CD4-positive, alpha-beta T cell treated with Interleukin-12 subunit alpha and Interleukin-12 subunit beta, for 1 hour (primary cell): ENCODE measurements at places on chromosomes 3 and 15.

- no peak for DNase-seq
Observed at GRCh38 chr3:4306860-4307259, 3.7 kb downstream of the SETMAR start.

- DNase-seq = no peak
Observed at GRCh38 chr3:56347219-56347871, 120.9 kb downstream of the ERC2 start.

DNA sequence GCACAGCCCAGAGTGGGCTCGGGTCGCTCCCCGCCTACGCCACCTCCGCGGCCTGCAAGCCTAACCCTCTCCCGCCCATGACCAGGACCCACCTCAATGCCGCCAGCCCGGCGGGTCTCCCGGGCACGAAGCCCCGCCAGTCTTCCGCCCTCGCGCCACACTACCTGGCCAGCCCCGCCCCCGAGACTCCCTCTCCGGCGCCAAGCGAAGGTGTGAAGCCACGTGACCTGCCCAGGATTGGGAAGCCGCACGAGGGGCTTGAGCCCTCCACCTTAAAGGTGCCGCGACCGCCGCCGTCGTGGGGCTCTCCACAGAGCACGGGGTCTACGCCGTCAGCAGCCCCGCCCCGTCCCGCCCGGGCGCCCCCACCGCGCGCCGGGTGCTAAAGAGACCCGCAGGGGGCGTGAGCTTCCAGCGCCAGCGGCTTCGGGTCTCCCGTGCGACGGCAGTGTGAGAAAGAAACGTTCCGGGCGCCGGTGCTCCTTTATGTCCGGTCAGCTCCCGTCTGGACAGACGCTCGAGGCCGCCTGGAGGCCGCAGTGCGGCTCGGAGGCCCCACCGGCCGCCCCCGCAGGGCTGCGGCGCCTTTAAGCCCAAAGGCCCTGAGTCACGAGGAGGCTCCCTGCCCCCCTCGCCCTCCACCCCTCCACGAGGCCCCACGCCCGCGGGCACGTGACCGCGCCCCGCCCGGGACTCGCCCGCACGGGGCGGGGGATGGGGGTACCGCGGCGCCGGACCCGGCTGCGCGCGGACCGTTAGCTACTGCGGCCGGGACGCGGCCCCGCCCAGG lies at the start of gene CPEB1:
Gene CPEB1, minus strand, starts transcription at position 319 of the 790 bp plus-strand sequence. CDS start 18,904 bp downstream, outside the sequence.
- DNase-seq = peak; percentile 31

DNA sequence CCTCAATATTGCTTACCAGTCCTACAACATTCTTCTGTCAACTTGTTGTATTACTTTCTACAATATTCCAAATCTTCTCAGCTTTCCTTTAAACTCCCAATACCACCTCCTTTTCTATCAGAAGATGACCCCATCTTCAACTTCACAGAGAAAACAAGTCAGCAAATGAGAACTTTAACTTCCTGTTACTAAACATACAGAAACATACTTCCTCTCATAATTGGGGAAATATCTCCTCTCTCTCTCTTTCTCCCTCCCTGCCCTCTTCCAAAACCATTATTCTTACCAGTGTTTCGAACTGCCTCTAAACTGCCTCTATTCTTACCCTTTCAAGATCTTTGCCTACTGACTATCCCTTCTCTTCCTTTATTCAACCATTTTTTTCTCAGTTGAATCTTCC lies 1.8 kb upstream of the SNAP23 start:
- DNase-seq = no peak

- DNase-seq = no peak
Observed at GRCh38 chr3:65439641-65440284, 599.0 kb downstream of the MAGI1 start.

DNA sequence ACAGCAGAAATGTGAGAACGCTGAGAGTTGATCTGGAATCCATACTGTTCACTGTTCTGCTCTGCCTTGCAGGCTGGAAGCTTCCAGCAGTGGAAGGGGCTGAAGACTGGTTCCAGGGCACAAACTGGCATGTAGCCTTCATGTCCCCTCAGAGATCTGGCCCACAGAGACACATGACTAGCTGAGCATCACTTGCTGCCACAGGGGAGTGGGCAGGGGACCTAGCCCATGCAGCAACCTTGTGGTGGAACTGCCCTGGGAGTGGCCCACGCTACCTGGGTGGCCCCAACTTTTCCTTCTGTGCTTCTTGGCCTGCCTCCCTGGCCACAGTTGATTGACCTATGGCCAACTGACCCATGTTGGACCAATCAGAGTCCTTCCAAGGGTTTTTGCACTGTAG lies 98.1 kb downstream of the TPRA1 start:
- DNase-seq = no peak

DNA sequence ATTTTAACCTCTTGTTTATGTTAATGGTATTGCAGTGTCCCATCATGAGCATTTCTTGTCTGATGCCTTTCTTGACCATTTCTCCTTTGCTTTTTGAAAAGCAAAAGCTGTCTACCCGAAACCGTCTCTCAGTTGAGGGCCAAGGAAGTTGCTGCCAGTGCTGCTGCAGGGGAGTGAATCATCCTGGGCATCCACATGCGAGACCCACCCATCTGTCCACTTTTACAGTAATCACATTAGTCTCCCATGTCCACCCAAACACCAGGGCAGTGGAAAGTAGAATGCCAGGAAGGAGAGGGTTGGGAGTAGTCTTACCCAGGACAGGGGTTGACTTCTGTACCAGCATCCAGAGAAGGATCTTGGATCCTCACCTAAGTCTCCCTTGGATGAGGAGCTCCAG lies 48.6 kb upstream of the TEX264 start:
- DNase-seq = no peak

DNA sequence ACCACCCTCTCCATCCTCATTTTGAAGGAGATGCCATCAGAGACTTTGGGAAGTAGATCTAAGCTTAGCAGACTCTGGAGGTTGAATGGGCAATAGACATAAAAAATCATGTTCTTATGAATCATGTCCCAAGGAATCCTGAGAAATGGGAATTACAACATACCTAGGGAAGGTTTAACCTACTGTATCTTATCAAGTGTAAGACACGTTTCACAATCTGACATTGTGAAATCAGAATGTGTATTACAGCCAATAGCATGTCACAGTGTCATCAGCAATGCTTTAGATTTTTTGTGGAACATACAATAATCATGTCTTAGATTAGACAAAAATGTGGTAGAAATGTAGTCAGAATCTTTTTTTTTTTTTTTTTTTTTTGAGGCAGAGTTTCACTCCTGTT lies 332.4 kb upstream of the TLE3 start:
- no peak for DNase-seq

- DNase-seq = no peak
Observed at GRCh38 chr3:41464858-41465257, 265.6 kb downstream of the CTNNB1 start.

- DNase-seq = no peak
Observed at GRCh38 chr3:77271711-77272110, 231.8 kb downstream of the ROBO2 start.

GRCh38 chr3:71035314-71035713 lies 548.2 kb downstream of the FOXP1 start:
- DNase-seq = no peak

- no peak for DNase-seq
Observed at GRCh38 chr15:97012986-97013385, 682.5 kb downstream of the NR2F2 start.

GRCh38 chr3:102179326-102180177 lies 255.3 kb upstream of the ZPLD1 start:
- no peak for DNase-seq

DNA sequence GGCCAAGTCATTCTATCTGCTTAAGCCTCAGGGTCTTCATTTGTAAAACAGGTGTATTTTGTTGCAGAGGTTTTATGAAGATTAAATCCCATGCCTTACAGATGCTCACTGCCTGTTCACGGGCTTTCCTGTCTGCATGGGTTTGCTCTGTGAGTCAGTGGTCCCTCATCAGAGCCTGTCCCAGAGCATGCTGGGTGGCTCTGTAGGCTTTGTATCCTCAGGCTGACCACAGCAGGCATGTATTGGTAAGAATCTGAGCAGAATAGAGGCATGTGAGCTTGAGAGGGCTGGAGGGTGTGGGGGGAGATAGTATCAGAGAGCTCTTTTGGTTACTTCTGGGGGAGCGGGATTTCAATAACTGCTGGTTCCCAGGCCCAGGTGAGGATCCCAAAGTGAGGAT lies 45.4 kb upstream of the PLXNA1 start:
- DNase-seq = no peak

GRCh38 chr3:163071713-163072112 lies 1575.1 kb downstream of the OTOL1 start:
- DNase-seq = no peak

GRCh38 chr15:25783134-25783533 lies 80.0 kb downstream of the ATP10A start:
- no peak for DNase-seq

DNA sequence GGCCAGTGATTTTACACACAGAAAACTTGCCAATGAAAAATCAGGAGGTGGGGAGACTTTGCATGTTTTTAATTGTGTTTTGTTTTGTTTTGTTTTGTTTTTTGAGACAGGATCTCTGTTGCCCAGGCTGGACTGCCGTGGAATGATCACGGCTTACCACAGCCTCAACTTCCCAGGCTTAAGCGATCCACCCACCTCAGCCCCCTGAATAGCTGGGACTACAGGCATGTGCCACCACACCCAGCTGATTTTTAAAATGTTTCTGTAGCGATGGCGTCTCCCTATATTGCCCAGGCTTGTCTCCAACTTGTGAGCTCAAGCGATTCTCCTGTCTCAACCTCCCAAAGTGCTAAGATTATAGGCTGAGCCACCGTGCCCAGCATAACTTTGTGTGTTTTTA lies 46.0 kb downstream of the MEIS2 start:
- no peak for DNase-seq
